ENCODE measurements at places on chromosomes 2 and 18.

DNA sequence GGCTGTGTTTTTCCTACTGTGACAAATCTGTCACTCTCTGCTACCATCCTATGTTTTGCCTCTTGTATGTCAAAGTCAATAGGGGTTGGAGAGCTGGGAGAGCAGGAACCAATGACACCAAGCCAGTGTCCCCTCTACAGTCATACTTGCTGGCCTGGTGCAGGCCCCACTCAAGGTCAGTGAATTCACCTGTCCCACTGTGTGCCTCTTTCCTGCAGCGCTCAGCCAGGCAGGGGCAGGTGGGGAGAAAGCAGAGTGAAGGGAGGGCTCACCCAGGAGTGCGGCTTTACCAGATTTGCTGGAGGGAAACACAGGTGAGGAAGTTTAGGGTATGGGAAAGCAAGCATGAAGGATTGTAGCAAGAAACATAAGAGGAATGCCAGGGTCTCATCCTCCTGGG, 114.5 kb downstream of the GYPC start:
- DNase-seq: peak; percentile 16

DNA sequence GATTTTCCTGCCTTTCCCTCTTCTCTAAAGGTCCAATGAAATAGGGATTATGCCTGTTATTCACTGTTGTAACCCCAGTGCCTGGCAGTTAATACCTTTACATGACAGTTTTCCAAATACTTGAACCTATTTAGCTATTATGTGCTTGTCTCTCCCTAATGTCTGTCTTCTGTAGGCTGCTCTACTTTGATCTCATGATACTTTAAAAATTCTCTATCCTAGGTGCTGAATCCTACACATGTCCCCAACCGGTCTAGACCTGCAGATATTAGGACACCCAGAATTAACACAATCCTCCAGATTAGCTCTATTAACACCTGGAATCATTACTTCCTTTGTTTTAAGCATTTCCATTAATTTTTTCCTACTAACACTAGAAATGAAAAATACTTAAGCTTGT, 7.3 kb downstream of the CEBPZ start:
- no peak for DNase-seq

GRCh38 chr2:206112846-206113547, 27.0 kb upstream of the INO80D start:
- DNase-seq: no peak

GRCh38 chr18:12327510-12328178, 19.6 kb downstream of the TUBB6 start:
- DNase-seq: peak; percentile 82

- DNase-seq: no peak
Observed at GRCh38 chr2:100224988-100225710, 82.8 kb upstream of the AFF3 start.

DNA sequence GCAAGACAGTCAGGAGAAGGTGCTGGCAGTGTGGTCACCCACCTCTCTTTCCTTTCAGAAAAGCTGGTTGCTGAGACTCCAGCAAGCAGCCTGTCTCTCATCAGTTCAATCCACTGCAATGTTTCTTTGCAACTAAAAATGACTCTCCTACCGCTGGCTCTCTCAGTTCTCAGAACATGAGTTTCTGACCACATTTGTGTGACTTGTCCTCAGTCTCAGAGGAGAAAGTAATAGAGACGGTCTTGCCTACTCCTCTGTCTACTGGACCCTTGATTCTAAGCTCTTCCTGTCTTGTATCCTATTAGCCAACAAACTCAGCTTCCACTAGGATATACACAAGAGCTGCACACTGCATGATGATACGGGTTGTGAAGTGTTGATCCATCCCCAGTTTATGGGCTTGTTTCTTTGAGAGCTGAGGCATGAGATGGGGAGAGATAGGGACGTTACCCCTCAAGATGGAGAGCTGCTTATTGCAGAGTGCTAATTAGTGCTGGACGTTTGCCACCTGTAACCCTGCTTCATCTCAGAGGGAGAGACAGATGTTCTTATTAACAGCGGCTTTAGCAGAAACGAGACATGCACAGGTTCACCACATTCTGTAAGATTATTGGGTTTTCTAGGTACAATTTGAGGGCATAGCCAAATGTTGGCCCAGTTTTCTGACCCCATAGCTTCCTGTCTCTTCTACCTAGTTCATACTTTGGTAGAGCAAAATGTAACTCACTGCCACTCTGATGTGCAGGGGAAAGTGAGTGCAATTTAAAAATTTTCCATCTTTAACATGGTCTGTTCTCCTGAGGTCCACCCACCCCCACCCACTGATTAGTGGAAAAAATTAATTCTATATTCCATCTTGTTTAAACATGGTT, 32.4 kb upstream of the YWHAQ start:
- no peak for DNase-seq

- peak; percentile 46 for DNase-seq
Observed at GRCh38 chr2:136384531-136385303, 266.8 kb upstream of the CXCR4 start.

DNA sequence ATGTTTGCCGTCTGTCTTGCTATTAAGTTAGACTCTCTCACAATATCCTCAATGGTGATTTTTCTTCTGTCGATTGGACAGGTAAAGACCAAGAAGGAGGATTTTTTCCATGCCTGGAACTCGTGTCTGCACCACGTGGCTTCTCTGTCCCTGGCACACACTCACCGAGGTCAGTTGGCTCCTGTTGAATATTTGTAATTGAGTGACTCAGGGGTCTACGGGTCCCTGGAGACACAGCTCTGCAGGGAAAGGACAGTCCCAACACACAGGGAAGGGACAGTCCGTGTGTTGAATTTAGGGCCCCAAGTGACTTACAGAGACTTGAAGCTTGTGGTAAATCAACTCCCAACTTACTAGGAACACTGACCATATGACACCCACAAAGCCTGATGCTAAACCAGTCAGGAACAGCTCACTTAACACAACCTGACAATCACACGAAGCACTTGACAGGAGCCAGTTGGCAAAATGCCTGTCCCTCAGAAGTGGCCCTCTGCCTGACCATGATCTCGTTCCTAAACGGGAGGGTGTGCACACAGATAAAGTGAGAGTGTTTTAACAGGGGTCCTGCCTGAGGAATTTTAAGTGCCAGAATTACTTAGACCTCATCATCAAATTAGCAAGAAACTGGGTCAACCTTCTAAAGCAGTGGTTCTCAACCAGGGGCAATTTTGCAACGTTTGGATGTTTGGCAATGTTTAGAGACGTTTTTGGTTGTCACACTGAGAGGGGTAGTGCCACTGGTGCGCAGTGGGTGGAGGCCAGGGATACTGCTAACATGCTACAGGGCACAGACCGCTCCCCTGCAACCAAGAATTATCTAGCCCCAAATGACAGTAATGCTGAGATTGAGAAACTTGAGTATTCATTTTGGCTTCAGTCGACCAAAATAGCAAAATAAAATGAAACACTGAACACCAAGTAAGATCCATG, 88.9 kb upstream of the BCL2L11 start:
- no peak for DNase-seq

GRCh38 chr2:191410646-191411436, 165.6 kb downstream of the MYO1B start:
- no peak for DNase-seq

DNA sequence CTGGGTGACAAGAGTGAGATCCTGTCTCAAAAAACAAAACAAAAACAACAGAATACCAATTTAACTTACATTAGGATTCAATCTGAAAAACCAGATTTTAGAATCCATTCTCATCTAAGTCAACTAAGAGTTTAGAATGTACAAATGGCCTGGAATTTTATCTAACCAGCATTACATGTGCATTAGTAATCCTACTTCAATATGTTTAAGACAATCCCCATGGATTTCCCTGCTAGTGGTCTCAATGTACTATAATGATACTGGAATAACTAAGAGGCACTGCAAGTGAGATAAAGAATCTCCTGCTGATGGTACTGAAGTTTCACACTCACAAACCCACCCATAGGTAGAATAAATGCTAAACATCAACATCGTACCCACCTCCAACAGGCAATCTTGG, 53.9 kb upstream of the DNER start:
- no peak for DNase-seq

- peak; percentile 8 for DNase-seq
Observed at GRCh38 chr2:239187464-239188253, 213.2 kb downstream of the HDAC4 start.

DNA sequence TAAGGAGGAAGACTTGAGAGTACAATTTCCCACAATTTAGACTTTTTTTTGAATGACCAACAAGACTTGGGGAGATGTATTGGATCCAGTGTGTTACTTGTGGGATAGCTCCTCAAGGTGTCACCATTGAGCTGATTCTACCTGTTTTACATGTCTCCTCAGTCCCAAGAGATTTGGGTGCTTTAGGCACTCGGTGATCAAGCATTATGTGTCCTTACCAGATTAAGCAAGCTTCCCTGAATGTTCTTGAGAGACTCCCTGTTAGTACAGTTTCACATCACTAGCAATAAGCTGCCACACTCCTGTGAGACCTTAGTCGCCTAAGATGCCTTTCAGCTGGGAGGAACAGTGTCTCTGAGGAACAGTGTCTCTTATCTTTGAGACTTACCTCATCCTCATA, 384.3 kb upstream of the SYT4 start:
- DNase-seq: no peak

- peak; percentile 76 for DNase-seq
Observed at GRCh38 chr2:37344453-37345361, at the start of gene QPCT. QPCT (plus strand) TSS chr2:37344630; CDS start chr2:37344732, 102 bp downstream.

DNA sequence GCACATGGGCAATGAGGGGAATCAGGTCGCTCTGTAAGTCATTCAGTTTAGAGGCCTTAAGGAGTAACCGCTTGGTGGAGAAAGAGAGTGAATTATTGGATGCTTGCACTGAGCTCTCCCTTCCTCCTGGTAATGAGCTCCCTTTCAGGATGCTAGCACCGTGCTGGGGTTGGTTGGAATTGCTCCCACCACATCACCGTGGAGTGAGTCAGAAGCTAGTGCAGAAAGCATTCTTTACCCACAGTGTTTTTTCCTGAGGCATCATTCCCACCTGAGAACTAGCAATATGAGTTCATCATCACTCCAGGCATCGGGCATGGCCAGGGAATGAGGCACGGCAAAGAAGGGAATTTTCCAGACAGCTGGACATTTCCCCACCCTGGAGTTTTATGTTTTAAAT, 57.6 kb downstream of the ITGB6 start:
- DNase-seq: no peak

- DNase-seq: no peak
Observed at GRCh38 chr2:169599568-169599967, 15.4 kb downstream of the PPIG start.

GRCh38 chr18:5456577-5457461, 87.0 kb downstream of the EPB41L3 start:
- DNase-seq: peak; percentile 51

- no peak for DNase-seq
Observed at GRCh38 chr2:127897531-127898211, 11.9 kb upstream of the AMMECR1L start.

DNA sequence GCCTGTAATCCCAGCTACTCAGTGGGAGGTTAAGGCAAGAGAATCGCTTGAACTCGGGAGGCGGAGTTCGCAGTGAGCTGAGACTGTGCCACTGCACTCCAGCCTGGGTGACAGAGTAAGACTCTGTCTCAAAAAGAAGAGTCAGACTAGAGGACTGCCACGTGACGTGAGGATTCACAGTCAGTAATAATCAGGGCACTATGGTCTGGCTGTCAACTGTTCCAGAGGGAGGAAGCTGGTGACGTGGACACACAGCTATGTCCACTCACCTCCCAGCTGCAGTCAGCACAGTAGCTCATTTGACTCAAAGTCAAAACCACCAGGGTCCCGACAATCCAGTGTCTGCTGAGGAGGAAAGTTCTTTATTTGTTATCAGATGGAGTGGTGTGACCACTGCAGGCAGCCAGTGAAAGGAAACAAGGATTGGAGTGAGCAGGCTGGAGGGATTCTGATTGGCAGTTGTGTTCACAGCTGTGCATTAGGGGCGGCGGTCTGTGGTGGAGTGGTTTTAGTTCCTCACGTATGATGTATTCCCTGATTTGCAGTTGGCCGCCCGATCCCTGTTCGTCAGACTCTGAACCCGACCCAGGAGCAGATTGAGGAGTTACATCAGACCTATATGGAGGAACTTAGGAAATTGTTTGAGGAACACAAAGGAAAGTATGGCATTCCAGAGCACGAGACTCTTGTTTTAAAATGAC, 37.9 kb downstream of the MOGAT1 start:
- no peak for DNase-seq

- no peak for DNase-seq
Observed at GRCh38 chr2:100893392-100894104, 73.6 kb downstream of the NPAS2 start.

DNA sequence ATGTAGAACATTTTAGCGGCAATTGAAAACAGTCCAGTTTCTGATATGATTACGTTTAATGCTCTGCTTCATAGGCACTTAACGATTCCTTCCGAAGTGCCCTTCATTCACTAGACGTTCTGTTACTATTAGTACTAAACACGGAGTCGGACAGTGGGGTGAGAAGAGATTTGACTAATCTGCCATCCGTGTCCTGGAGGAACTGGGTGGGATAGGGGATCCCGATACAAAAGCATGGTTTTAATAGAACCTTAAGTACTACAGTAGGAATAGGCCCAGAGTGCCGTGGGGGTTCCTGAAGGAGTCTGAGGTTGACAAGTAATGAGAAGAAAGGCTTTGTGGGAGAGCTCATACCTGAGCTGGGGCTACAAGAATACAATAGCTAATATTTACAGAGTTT, 631 bp downstream of the MORN2 start:
- no peak for DNase-seq

GRCh38 chr2:177682836-177683660, 290.5 kb downstream of the AGPS start:
- no peak for DNase-seq

- no peak for DNase-seq
Observed at GRCh38 chr2:73339201-73339600, 45.9 kb upstream of the EGR4 start.

GRCh38 chr2:157922815-157923214, 46.7 kb upstream of the ACVR1 start:
- no peak for DNase-seq

- no peak for DNase-seq
Observed at GRCh38 chr2:86249579-86250391, 50.5 kb downstream of the MRPL35 start.

GRCh38 chr2:109213646-109214433, 84.8 kb downstream of the SH3RF3 start:
- peak; percentile 73 for DNase-seq

- DNase-seq: no peak
Observed at GRCh38 chr2:86069783-86070339, 35.8 kb downstream of the POLR1A start.

- no peak for DNase-seq
Observed at GRCh38 chr2:212276813-212277212, 261.8 kb downstream of the ERBB4 start.

DNA sequence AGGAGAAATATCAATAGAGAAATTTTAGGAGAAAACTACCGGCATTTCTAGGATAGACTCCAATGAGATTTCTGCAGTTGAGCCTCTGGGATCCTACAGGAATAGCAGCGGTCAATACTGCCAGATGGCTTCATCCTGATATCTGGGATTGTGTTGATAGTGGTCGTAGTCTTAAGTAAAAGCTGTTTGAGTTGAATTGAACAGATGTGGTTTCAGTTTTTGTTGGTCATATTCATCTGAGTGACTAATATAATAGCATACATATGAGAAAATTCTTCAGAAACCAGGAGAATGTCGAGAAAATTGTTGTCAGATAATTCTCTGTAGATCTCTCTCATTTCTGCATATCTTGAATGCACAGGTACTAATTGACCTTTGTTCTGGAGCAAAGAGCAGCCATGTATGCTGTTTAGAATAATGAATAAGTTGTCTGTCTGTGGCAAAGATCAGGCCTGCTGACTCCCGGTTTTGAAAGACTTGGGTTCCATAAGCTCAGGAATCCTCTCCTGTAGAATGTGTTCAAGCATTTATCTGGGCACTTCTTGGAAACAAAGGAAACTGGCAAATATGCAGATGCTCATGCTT, 288.1 kb downstream of the TMX3 start:
- DNase-seq: no peak

All from activated T-cell treated with anti-CD3 and anti-CD28 coated beads, Interleukin-2, amount 50 U/mL, for 24 hours (primary cell).